ENCODE measurements at places on chromosomes 16 and 17.

DNA sequence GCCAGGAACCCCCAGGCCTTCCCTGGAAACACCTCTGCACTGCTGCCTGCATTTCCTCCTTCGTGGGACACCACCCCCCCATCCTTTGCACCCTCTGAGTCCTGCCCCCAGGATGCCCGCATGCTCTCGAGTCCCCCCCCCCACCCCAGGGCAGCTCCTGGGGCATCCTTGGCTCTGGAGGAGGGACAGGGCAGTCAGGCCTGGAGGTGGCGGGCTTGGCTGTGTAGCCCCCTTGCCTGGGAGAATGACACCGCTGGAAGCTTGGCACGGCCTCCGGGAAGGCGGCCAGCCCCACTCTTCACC is 98.9 kb upstream of the GSE1 start:
- no peak for DNase-seq

DNA sequence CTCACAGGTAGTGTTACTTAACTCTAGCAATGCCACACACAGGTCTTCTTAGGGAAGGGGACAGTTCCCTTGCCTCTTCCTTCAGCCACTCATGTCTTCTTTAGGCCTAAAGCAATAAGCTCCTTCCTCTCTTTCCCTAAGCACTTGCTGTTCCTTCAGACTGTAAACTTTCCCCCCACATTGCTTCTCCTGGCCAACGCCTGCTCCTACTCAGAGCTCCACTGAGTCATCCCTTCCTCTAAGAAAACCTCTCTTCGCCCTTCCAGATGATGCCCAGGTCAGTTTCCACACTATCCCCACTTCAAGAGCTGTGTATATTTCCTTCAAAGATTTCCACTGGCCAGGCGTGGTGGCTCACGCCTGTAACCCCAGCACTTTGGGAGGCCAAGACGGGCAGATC is 12.5 kb upstream of the EPOP start:
- no peak for DNase-seq

GRCh38 chr17:82527898-82528297 is 8.4 kb downstream of the FOXK2 start:
- no peak for DNase-seq

DNA sequence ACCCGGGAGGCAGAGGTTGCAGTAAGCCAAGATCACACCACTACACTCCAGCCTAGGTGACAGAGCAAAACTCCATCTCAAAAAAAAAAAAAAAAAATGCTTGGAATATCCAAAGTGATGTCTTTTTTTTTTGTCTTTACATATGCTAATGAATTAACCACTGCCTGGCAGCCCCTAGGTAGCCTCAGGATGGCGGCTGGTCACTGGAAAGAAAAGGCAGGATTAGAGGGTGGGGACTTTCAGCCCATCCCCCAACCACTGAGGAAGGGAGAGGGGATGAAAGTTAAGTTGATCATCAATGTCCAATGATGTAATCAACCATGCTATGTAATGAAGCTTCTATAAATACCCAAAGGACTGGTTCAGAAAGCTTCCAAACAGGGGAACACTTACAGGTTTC is 26.8 kb downstream of the RNF157 start:
- DNase-seq, result no peak

DNA sequence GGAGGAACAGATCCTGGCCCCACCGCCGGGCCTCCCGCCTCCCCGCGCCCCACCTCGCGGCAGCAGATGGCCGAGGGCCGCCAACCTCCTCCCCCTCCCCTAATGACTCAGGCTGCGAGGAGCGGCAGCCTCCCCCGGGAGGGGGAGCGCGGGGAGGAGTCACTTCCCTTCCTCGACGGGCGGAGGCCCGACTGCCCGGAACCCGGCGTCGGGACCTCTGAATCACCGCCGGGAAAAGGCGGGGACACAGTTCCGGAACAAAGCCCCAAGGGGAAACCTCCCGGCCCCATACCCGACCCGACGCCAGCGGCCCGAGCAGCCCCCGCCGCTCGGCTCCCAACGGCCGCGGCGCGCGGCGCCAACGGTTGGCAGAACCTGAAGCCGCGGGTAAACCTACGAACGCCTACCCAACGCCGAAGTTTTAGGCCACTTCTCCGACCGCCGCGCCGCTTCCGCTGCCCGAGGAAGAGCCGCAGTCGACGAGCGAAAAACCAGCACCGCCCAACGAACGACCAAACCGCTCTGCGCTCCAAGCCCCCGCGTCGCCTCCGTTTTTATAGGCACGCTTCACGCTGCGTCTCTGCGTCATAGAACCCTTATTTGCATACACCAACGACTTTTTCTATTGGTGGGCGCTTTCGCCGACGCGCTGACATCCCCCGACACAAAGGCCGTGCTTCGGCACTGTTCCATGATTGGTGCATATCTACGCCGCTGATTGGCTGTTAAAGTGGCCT is 5.2 kb upstream of the UNK start:
- DNase-seq, result peak; percentile 88

- DNase-seq, result no peak
Observed at GRCh38 chr17:70776441-70776840, 607.1 kb downstream of the KCNJ2 start.

DNA sequence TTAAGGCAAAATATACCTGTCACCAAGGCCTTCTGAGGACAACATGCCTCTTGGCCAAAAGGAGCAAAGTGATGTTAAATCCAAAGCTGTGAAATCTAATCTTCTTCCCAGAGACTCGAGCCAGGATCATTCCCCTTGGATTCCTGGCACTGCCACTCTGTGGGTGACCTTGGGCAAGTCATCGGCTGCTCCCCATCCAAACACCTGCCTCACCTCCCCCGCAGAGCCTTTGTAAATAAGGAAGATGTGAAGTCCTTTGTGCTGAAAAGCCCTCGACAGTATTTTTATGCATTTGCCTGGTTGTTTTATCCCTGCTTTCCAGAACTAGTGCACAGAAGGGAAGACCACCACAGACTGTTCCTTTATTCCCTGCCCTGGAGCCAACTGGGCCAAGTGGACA is 5.4 kb upstream of the CEP295NL start:
- no peak for DNase-seq

DNA sequence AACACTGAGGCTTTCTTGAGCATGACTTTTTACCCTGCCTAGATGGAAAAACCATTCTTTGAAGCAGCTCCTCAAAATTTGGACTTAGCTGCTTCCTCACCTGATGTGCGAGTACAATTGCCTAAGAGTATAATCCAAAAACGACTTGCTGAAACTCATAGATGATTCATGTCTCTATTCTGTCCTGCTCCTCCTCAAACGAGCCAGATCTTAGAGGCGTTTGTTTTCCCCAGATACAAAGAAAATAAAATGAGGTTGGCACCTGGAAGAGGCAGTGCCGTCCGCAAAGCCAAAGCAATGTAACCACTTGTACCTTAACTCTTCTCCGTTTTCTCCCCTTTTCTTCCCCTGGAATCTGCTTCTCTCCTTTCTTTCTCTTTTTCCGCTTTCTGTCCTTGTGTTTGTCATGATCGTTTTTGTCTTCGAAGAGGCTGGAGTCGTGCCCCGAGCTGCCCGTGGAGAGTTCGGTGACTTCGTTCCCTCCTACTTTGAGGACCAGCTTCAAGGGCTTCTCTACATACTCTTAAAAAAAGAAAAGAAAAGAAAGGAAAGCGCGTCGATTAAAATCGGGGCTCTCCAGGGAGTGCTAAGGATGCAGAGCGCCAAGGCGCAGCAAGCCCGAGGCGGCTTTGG is 895 bp downstream of the BRD7 start:
- DNase-seq, result no peak

- peak; percentile 88 for DNase-seq
Observed at GRCh38 chr17:58337600-58338453, 9.2 kb upstream of the TSPOAP1 start.

GRCh38 chr16:56767024-56767423 is 37.1 kb downstream of the NUP93 start:
- DNase-seq, result no peak

GRCh38 chr17:14360856-14361255 is 60.0 kb downstream of the HS3ST3B1 start:
- no peak for DNase-seq

DNA sequence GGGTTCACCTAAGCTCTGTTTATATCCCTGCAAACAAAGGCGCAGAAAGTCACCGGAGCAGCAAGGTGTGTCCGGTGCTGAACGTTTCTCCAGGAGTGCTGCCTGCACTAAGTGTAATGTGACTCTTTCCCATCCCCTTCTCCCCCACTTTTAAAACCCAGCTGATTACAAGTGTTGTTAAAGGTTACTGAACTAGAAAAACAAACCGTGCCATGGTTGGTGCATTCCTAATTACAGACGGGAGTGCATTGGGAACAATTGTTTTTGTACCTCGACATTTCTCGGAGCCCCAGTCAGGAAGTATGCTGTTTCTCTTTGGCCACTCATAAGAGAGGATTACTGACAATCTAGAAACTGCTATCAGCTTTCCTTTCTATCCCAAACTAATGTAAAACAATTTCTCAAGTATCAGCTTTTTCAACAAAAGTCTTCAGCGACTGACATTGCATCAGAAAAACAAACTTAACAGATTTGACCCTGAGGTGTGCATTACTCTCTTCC is 441.0 kb upstream of the SALL1 start:
- DNase-seq, result no peak

DNA sequence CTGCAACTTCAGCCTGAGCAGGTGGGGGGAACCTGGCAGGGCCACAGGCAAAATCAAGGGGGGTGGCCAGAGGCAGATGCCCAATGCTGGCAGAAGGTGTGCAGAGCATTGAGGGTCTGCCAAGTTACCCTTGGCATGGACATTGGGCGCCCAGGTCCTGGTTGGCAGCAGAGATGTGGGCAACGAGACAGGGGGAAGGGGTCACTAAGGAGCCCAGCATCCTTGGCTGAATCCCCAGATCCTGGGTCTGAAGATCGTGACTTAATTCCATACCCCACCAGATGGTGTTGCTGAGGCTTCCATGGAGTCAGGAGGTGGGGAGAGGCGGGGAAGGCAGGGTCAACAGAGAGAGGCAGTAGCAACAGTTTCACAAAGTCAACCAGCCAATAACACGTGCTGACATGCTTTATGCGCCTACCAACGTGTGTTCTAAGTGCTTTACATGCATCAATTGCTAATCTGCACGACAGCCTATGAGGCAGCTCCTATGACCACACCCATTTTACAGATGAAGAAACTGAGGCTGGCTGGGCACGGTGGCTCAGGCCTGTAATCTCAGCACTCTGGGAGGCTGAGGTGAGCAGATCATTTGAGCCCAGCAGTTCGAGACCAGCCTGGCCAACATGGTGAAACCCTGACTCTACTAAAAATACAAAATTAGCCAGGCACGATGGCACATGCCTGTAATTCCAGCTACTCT is 83.3 kb downstream of the GSG1L start:
- no peak for DNase-seq

All from stimulated activated CD4-positive, alpha-beta T cell treated with anti-CD3 and anti-CD28 coated beads, Interleukin-1b, Interleukin-23, amount 100 ng/mL, for 4 hours (primary cell).